ENCODE measurements at places on chromosomes 5 and 9. TPM values are rescaled to one million over a fixed set of nuclear protein-coding genes. Genes with fewer than 3 reads are reported as not detected.

The EXOSC3 gene
- 25.1 TPM for total RNA-seq

DNA sequence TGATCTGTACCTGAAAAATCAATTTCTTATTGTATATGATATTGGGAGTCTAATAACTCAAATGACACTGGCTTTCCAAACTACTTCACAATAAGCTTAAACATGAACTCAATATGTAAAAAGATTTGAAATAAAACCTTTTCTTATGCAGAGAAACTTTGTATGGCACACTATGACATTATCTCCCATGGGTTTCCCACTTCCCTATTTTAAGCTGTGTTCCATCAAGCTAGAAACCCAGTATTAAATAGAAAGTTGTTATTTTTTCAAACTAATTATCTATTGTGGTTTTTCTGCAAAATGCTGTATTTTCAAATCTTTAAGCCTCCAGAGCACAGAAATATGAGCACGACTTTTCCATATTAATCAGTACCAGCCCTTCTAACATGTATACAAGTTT lies 174.7 kb downstream of the NFIB start:
- DNase-seq = no peak

- DNase-seq = no peak
Measured at GRCh38 chr5:159533197-159533596, 202.9 kb upstream of the IL12B start.

GRCh38 chr9:78114581-78114980 lies 83.0 kb upstream of the GNAQ start:
- DNase-seq = no peak

- no peak for DNase-seq
Measured at GRCh38 chr9:131111186-131111853, 14.1 kb upstream of the NUP214 start.

DNA sequence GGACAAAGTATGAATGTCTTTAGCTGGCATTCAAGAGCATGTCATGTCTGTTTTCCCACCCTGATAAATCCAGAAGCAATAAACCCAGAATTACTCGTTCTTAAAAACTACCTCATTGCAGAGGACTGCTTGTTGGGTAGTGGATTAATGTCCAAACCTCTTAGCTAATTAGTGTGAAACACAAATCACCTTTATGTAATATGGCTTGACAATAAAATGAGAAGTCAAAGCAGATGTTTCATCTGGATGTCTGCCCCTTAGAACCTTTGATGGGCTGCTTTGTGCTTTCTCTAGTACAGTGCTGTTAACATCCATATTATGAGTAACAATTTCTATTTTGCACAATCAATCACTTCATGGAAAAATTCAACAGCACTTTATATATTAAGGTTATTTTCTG lies 149.1 kb upstream of the TUT7 start:
- no peak for DNase-seq

GRCh38 chr5:125199968-125200865 lies 453.8 kb upstream of the ZNF608 start:
- DNase-seq = no peak

The SCGB3A2 gene
- total RNA-seq = not detected

GRCh38 chr5:135576075-135576599 lies 2.7 kb downstream of the CXCL14 start:
- DNase-seq = no peak

The LEAP2 gene
- 2.9 TPM for total RNA-seq

The PDZD2 gene
- 10.1 TPM for total RNA-seq

DNA sequence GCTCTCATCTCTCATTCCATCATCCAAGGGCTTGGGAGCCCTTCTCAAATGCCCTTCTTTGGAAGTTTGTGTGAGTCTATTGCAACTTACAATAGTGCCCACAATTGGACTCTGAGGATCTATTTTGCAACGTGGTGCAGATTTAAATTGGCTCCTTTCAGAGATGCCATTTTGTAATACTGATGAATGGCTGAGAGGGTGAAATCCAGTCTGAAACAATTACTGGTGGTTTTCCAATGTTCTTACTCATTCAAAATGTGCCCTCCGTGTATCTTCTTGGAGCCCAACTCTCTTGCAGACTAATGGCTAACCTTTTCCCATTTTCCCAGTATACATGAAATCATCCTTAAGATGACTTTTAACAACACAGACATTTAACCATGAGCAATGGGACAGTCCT lies 6.1 kb downstream of the ZNF462 start:
- no peak for DNase-seq

GRCh38 chr9:26551451-26551850 lies 341.2 kb downstream of the CAAP1 start:
- DNase-seq = no peak

The PDLIM4 gene
- 59.0 TPM for total RNA-seq

DNA sequence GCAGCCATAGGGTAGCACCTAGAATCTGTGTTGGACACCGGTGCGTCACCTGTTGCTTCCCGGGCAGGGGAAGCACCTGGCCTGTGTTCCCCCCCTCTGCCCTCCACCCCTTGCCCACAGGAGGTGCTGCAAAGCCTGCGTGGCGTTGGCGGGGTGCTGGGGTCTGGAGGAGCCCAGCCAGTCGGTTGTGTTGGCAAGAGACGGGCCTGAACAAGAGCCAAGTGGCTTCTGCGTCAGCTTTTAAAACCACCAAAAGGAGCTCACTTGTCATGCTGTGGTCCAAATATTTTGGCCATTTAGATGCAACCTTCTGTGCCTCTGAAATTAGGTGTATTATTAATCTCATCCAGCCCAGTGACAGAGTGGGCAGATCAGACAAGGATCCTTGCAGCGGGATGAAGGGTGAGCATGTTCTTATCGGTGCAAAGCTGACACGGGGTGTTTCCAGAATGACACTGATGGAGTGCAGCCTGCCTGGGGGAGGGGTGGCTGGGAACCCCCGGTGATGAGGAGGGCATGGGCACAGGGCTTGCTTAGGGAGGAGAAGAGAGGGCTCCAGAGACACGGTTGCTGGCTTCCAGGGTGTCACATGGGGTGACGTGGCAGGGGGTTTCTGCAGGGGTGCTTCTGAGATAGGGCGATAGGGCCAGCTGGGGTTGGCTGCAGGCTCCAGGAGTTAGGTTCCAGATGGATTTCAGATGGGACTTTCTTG lies 9.7 kb upstream of the RXRA start:
- peak; percentile 33 for DNase-seq

DNA sequence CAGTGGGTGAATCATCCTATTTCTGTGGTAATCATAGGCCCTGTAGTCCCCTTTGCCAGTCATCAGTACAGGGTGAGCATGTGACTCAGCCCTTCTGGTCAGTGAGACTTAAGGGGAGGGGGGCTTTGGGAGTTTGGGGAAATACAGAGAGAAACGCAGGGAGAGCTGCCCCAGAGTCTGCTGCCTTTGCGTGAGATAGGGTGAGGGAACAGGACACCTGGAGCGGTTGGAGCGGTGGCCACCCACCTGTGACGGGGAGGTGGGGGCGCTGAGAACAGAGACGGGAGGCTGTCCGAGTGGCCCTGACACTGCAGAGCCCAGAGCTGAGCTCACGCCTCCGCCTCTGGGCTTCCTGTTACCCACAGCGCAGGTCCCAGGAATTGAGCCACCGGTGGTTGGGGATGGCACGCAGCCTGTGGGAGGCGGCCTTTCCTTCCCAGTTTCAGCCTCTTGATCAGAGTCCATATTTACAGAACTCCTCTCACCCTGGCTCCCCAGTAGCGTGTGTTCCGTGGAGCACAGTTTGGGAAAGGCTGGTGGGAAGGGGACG lies 92.0 kb upstream of the ERCC6L2 start:
- no peak for DNase-seq
